Dorsolateral prefrontal cortex (tissue), 122 donors: ENCODE measurements at places on chromosomes 6 and 20.

GRCh38 chr6:12602342-12602741 lies 114.2 kb upstream of the PHACTR1 start:
- DNase-seq, result no peak

DNA sequence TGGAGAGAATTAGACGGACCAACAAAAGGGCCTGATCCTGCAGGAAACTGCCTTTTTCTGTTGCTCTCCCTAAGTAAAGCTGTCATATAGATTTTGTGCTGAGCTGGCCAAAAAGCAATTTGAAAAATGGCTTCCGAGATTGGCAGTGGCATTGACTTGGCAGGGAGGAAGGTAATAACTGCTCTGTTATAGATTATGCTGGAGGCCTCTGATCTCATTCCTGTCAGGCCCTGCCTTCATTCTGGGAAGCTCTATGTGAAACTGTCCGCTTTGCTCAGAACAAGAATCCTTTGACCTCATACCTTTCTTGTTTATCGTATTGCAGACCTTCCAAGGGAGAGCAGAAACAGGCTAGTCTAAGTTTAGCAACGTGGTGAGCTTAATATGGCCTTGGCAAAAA lies 234.4 kb downstream of the PHACTR1 start:
- no peak for DNase-seq

- no peak for DNase-seq
Observed at GRCh38 chr6:142900227-142900971, 44.6 kb downstream of the HIVEP2 start.

GRCh38 chr6:127383988-127384387 lies 40.6 kb upstream of the ECHDC1 start:
- DNase-seq, result no peak

GRCh38 chr6:52482903-52483670 lies 62.9 kb downstream of the EFHC1 start:
- no peak for DNase-seq

GRCh38 chr6:297571-298232 lies 5.4 kb downstream of the DUSP22 start:
- no peak for DNase-seq

GRCh38 chr6:3913077-3913957 lies 64.1 kb downstream of the FAM50B start:
- no peak for DNase-seq

- DNase-seq, result peak; percentile 79
Observed at GRCh38 chr6:148144917-148145521, 197.6 kb upstream of the SASH1 start.

GRCh38 chr6:121521164-121521555 lies 85.7 kb downstream of the GJA1 start:
- no peak for DNase-seq

- DNase-seq, result no peak
Observed at GRCh38 chr6:5855787-5856470, 150.8 kb downstream of the NRN1 start.

GRCh38 chr6:159033160-159034049 lies 11.4 kb downstream of the TAGAP start:
- no peak for DNase-seq

GRCh38 chr6:105178110-105178509 lies 1.7 kb downstream of the POPDC3 start:
- DNase-seq, result no peak

DNA sequence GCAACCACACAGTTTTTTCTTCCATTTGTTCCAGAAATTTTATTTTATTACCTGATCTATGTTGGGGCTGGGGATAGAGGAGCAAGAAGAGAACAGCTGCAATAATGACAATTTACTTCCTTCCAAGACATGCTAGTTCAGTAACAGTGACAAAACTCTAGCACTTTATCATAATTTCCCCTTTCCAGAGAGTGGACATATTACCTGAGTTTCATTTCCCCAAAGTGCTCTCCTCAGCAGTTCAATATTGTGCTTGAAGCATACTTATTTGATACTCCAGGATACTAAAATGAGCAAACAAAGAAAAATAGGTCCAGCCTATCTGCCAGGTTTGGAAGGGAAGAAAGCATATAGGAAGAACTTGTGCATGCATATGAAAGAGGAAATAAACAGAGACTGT lies 157.7 kb downstream of the ID4 start:
- DNase-seq, result no peak

- no peak for DNase-seq
Observed at GRCh38 chr6:168864541-168865460, 388.8 kb downstream of the THBS2 start.

- DNase-seq, result peak; percentile 85
Observed at GRCh38 chr20:48635791-48636267, 192.0 kb downstream of the PREX1 start.

DNA sequence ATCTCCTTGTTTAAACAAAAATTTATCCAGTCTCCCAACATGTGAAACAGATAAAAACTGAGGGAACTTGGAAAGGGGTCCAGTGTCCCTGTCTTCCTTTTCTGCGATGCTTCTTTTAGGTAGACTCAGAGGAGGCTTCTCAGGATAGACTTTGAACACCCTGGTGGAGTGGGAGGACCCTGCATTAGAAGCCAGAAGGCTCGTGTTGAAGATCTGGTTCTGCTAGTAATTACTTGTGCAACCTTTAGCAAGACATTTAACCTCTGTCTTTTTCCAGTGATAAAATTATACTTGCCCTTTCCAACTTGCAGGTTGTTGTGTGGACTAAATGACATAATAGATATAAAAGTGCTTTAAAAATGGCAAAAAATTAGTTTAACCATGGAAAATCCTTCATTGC lies 67.1 kb upstream of the PREP start:
- DNase-seq, result no peak

DNA sequence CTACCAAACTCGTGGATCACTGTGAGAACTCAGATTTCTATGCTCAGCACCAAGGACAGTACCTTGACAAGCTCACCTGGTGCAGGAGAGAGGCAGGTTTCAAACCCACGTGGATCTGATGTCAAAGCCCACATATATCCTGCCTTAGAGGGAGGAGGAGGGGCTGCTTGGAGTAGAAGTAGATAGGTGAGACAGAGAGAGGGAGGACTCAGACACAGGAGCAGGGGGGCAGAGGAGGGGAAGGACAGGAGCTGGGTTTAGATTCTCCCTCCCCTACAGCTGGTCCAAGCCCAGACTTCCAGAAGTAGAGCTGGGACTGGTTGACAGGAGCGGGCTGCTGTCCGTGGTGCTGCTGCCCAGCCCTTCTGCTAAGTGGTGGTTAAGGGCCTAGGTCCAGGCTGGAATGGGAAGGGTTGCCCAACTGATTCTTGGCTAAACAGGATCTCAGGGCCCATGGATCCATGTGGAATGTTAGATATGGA lies 77.5 kb downstream of the CDH22 start:
- DNase-seq, result no peak

DNA sequence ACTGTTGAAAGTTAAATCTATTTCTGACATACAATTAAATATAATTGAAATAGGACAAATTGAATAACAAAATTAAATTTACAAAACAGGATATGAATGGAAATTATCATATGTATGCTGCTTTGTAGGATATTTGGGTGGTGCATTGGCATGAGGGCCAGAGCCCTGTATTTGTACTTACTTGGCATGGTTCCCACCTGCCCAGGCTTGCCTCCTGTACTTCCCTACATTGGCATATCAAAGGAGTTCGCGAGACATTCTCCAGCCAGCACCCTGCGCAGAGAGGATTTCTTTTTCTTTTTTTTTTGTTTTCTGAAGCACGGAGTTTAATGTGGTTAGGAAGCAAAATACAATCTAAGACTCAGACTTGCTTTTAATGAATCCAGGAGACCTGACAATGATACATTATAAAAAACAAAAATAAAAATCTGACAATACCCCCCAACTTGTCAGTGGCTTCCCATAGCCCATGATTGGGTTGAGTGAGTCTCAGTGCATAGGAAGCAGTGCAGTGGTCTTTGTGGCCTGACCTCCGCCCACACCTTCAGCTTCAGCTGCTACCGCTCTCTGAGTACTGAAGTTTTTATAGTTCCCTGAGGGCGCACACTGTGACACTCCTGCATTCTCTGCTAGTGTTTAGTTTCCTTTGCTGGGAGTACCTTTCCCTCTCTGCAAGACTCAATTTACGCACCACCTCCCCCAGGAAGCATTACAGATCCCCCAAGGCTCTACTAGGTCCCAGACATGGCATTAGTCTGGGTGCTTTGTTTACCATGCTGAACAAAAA lies 440.8 kb downstream of the UTRN start:
- DNase-seq, result no peak

- DNase-seq, result peak; percentile 50
Observed at GRCh38 chr6:32969685-32970412, 1.5 kb downstream of the BRD2 start.

GRCh38 chr20:19264191-19264590 lies 51.7 kb downstream of the SLC24A3 start:
- no peak for DNase-seq

DNA sequence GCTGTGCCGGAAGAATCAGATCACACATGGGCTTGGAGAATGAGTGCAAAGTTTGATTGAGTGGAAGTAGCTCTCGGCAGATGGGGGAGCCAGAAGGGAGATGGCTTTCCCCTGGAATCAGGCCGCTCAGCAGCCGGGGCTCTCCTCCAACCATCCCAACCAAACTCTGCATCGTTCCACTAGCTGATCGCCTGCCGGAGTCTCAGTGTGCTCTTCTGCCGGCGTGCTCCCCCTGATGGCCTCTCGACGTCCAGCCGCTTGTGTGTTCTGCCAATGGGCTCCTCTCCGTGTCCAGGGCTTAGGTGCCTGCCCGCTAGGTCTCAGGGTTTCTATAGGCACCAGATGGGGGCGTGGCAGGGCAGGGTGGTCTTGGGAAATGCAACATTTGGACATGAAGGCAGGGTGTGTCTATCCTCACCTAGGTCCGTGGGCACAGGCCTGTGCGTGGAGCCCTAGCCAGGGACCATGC lies 4.9 kb upstream of the BIRC7 start:
- DNase-seq, result peak; percentile 40

DNA sequence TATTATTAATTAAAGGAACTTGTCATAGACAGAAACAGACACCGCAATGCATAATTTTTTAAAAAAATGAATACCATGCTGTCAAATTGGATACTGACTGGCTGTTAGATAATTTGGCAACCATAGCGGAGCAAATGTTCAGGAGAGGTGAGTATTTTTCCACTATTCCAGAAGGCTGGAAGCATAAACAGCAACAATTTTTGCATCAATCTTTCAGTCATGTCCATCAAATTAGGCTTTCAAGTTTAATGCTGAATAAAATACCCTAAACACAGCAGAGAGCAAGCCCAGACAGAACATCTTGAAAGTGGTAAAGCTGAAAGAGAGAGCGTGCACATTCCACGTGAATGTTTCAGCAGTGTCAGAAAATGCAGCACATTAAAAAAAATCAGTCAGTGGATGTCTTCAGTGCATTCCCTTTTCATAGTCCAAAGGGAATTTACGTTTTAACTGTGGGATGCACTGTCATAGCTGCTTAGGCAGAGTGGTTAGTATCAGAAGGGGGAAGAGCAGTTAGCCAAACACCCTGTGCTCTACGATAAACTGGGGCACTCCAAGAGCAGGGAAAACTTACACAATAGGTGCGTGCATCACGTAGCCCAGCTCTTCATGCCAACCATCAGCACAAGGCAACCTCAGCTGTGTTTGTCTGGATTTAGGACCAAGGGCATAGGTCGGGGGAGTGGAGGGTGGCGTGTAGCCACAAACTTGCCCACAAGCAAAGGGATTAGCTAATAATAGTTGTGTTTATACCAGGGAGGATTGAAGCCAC lies 116.2 kb upstream of the STMND1 start:
- no peak for DNase-seq

- no peak for DNase-seq
Observed at GRCh38 chr20:8424010-8424409, 291.9 kb downstream of the PLCB1 start.

- no peak for DNase-seq
Observed at GRCh38 chr6:157486572-157486971, 105.6 kb downstream of the ZDHHC14 start.

DNA sequence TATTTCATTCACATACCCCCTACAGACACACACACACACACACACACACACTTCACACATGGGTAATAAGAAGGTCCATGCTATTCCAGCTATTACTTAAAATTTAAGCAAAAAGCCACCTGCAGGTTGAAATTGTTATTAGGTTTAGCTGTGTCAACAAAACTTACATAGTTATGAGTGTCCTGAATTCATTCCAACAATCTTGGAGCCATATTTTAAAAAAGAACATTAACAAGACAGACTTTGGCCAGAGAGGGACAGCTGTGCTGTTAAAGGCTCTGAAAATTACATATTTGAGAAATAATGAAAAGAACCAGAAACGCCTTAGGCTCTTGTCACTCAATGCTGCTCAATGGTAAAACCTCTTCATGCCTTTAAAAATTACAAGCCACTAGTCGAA lies 455.3 kb downstream of the EPM2A start:
- DNase-seq, result no peak

- DNase-seq, result peak; percentile 74
Observed at GRCh38 chr6:18263418-18264218, 712 bp downstream of the DEK start.

DNA sequence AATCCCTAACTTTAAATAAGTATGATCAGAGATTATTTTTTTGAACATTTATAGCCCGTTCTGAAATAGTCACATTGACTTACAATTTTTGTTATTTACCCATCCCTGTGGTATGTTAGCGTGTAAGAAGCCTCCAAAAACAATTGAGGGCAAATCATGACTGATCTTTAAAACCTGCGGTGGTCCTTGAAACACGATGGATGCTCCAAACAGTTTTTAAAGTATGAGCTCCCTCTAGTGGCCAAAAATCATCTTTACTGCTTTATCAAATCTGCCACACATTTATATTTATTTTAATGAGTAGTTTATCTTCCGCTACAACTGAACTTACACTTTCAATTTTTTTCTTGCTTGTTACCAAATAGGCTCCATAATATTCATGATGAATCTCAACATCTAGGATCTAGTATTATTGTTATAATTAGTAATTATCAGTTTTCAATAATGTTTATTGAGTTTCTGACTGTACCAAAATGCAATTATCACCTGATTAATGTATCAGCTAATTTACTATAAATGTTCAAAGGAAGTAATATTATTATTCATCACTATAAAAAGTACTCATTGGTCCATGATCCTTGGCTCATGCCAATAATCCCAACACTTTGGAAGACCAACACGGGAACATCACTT lies 52.2 kb downstream of the MARCKS start:
- no peak for DNase-seq

GRCh38 chr6:3553254-3553653 lies 96.4 kb upstream of the SLC22A23 start:
- DNase-seq, result no peak

DNA sequence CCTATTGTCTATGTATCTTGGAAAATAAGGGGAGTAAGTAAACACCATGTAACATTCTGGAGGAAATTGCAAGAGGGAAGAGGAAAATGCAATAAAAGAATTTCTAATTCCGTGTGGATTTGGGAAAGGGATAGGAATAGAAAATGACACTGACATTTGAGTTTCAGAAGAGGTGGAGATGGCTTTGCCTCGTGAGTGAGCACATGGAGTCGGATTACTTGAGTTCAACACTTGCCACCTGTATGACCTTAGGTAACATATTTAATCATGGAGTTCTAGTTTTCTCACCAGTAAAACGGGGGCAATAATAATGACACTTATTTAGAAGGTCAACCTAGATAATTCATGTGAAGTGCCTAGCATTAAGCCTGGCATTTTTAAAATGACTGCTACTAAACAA lies 10.8 kb upstream of the PBOV1 start:
- DNase-seq, result no peak
